ENCODE measurements at places on chromosomes 4 and X.
A peak's percentile ranks its signal among the peaks of the same experiment; 100 is the strongest.

DNA sequence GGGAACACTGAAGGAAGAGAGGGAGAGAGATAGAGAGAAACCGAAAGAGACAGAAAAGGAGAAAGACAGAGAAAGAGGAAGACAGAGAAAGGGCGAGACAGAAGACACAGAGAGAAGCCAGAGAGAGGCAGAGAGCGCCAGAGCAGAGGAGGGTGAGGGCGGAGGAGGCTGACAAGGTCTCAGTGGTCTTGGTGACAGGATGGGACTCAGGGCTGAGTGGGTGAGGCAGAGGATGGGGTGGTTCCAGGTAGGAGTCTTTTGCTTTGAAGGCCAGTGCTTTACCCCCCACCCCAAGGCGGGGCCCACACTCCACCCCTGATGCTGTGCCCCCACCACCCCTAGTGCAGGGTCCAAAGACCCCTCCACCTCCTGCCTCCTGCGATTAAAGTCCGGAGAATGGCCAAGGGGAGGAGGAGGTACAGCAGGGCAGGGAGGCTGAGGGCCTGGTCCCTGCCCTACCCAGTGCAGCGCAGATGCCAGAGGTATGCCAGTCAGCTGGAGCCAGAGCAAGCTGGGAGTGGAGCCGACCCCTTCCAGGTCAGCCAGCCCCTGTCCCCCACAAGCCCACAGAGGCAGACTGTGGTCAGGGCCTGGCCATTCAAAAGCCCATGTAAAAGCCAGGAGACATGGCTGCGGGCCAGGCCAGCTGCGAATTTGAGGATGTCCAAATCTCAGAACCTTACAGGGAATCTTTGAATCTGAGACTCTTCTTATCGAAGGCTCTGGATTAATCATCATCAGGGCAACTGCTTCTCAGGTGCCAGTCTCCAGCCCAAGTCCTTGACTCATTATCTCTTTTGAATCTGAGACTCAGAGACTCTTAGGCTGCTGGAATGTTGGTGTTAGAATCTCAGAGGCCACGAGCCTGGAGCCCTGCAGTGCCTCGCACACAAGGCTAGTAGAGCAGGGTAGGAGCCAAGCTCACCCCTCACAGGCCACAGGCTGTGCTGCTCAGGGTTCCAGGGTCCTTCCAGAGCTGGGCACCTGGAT is 758 bp downstream of the IQSEC2 start:
- peak; percentile 30 for DNase-seq

DNA sequence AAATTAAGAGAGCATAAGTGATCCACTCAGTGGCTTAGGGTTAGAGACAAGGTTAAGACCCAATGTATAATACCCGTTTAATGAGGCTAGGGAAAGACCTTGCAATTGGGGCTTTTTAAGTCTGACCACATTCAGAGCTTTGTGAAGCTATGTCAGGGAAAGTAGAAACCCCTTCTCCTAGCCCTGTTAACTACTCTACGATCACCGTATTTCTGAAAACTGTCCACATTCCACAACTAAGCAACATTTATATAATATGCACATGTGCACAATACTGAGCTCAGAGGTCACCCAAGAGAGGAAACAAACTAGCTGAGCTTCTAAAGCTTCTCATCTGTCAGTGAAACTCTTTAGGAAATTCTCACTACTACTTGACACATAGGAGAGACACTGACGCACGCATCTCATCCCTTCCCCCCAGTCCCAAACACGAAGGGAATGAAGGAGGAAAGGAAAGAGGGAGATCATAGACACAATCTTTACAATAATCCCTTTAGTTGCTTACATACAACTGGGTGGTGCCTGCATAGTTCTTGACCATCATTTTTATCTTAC is 56.2 kb downstream of the METTL14 start:
- no peak for DNase-seq

GRCh38 chrX:134735015-134735414 is 76.7 kb upstream of the PLAC1 start:
- DNase-seq: no peak

DNA sequence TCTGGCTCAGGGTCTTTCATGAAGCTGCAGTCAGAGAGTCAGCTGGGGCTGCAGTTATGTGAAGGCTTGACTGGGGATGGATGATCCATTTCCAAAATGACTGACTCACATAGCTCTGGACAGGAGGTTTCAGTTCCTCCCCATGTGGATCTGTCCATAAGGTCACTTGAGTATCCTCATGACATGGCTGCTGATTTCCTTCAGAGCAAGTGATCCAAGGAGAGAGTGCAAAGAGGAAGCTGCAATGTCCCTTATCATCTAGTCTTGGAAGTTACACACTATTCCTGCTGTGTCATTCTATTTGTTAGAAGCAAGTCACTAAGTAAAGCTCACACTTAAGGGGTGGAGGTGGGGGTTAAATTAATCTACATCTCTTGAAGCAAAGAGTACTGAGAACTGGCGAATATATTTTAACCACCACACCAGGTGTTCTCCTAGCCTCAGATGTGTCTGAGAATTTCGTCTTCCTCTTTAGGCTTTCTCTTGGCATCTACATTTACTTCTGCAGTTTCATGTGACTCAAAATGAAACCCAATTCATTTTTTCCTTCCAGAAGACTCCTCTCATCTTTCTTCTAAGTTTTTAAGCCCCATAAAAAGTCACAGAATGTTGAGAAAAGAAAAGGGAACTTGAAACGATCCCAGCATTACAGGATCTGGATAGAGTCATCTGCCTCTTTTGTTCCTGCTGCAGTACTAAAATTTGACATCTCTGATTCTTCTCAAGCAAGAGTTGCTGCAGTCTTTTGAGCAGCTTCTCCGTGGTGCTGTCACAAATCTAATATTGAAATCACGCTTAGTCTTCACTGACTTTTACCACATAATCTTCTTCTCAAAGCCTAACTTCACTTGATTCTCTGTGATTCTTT is 3.8 kb upstream of the GRPR start:
- DNase-seq: no peak

DNA sequence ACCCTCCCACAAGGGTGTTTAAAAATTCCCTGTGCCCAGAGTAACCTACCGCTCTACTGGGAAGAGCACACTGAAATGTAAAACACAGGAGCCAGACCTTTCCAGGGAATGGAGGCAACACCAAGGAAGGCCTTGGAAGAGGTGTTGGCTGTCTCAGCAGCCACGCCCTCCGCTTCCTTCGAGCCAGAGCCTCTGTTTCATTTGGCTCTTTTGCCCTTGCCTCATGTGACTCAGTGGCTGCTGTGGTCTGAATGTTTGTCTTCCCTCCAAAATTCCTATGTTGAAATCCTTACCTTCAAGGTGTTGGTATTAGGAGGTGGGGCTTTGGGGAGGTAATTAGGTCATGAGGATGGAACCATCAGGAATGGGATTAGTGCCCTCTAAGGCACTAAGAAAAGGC is 11.3 kb downstream of the SCD5 start:
- DNase-seq: no peak

- DNase-seq: no peak
Observed at GRCh38 chr4:22407361-22407760, 108.5 kb downstream of the ADGRA3 start.

DNA sequence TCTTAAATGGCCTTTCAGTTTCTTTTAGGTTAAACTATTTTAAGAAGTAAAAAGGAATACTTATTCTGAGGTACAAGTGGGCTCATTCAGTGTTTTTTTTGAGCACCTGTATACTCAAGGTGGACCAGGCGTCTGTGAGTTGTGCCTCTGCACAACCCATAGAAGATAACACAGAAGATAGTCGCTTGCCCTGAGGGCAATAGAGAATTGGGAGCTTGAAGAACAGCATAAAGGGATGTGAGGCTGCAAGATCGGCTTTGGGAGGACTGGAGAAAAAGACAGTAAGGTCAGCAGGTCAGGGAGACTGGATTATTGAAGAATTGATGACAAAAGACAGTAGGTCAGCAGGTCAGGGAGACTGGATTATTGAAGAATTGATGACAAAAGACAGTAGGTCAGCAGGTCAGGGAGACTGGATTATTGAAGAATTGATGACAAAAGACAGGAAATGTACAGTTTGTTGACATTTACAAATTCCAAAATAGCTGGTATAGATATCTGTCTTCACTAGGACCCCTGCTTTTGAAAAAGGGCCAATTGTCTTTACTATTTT is 3.1 kb downstream of the CPE start:
- no peak for DNase-seq

DNA sequence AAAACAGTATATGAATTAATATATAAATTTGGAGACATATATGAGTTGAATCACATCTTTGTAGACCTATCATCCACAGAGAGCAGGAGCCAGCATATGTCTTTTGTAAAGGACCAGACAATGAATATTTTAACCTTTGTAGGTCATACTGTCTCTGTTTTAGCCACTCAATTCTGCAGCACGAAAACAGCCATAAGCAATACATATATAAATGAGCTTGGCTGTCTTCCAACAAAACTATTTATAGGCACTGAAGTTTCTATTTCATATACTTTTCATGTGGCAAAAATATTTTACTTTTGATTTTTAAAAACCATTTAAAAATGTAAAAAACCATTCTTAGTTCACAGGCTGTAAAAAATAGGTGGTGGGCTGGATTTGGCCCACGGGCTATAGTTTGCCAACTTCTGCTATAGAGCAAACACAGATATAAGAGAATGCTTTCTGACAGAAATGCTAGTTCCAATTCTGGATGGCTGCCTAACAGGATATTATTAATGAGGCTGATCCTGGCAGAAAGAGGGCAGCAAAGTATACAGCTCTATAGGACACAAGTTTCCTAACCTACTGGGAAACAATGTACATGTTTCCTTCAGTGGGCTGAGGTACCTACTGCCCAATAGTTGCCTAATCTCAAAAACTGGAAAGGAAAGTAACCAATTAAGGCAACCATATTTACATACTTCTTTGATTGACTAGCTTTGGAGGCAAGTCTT is 58.1 kb upstream of the UCP1 start:
- no peak for DNase-seq

GRCh38 chr4:176142253-176142652 is 53.1 kb downstream of the SPATA4 start:
- DNase-seq: no peak

GRCh38 chr4:145195167-145195952 is 15.0 kb upstream of the OTUD4 start:
- no peak for DNase-seq
